ENCODE measurements at places on chromosomes 6 and 20. TPM values are rescaled to one million over a fixed set of nuclear protein-coding genes. Genes with fewer than 3 reads are reported as not detected.

The WRNIP1 gene
- total RNA-seq, result 40.6 TPM

The RSPO4 gene
- total RNA-seq, result not detected

The POPDC3 gene
- total RNA-seq, result 2.1 TPM

DNA sequence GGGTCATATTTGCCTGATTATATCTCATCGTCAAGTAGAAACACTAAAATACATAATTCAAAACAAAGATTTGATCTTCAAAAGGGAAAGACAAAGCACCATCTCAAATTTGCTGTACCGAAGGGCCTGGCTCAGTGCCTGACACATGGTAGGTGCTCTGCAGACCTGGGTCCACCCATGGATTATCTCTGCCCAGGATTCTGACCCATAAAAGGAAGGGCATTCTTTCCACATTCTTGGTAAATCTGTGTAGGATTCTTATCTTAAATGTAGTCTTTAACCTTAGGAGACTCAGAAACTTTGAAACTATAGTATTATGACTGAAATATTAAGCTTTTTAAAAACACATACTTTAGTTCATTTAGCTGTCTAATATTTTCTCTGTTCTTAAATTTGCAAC, 274.1 kb upstream of the FLRT3 start:
- no peak for DNase-seq

The HLA-DPA1 gene
- 1.8 TPM for total RNA-seq

GRCh38 chr6:4354181-4354580, 218.8 kb upstream of the ECI2 start:
- DNase-seq, result no peak

- DNase-seq, result no peak
Observed at GRCh38 chr6:168457653-168457934, 16.6 kb downstream of the SMOC2 start.

The HLA-DRB5 gene
- not detected for total RNA-seq

- no peak for DNase-seq
Observed at GRCh38 chr20:50450881-50451752, 59.1 kb upstream of the PTPN1 start.

DNA sequence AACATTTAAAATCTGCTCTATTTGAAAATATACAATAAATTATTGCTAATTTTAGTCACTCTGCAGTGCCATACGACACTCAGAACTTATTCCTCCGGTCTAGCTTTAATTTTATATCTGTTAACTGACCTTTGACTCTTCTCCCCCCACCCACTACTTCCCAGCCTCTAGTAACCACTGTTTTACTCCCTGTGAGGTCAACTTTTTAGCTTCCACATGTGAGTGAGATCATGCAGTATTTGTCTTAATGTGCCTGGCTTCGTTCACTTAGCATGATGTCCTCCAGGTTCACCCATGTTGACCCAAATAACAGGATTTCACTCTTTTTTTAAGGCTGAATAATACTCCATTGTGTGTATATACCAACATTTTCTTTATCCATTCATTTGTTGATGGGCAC, 80.8 kb downstream of the RPP40 start:
- DNase-seq, result no peak

The BPIFB4 gene
- not detected for total RNA-seq

GRCh38 chr6:10720265-10720959, 2.5 kb upstream of the TMEM14C start:
- DNase-seq, result no peak

The SLC17A1 gene
- not detected for total RNA-seq

DNA sequence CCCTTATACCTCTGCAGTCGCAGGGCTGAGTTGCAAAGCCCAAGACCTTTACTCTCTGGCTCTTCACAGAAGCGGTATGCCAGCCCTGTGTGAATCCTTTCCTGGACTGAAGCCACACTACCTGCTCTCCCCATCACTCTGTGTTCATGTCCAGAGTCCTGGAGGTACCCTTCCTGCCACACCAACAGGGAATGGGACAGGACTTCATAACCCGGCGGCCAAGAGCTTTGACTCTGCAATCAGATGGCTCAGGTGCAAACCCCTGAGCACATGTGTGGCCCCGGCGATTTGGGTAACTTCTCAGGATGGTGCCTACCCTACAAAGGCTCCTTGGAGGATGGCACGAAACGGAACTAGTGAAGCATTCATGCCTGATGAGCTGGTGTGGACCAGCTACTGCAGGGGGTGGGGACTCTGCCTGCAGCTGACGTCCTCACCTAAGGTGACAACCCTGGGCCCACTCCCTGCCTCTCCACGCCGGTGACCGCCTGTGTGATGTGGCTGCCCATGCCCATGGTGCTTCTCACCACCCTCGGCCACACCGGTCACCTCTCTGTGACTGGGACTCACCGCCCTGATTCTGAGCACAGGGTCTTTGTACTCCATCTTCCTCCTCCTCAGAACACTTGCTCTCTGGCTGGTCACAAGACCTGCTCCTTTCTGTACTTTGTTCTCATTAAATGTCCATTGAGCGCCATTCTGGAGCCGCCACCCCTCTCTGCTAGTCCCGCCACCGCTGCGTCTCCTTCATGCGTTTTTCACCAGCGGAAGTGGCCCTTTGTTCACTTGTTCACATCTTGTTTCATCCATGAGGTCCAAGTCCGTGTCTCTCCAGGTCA, 116.7 kb downstream of the SULF2 start:
- DNase-seq, result no peak

DNA sequence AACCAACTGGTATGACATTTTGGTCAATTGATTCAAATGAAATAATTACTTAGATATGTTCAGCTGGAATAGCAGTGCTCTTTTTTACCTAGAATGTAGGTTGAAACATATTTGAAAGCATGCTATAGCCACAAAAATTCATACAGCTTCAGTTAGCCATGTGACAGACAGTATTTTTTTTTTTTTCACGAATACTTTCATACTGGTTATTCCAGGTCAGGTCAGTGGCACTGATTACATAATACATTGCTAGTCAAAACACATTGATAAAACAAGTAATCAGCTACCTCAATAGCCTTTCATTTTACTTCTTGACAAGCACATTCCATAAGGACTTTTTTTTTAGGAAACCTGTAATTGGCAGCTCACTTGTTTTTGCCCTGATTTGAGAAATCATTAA, 222.6 kb downstream of the EYA4 start:
- DNase-seq, result no peak

GRCh38 chr6:83893024-83893423, 33.5 kb downstream of the CYB5R4 start:
- DNase-seq, result no peak

- peak; percentile 38 for DNase-seq
Observed at GRCh38 chr6:166611631-166612030, 15.4 kb downstream of the RPS6KA2 start.
